Effector memory CD4-positive, alpha-beta T cell (primary cell): ENCODE measurements at places on chromosomes 5 and 9.

DNA sequence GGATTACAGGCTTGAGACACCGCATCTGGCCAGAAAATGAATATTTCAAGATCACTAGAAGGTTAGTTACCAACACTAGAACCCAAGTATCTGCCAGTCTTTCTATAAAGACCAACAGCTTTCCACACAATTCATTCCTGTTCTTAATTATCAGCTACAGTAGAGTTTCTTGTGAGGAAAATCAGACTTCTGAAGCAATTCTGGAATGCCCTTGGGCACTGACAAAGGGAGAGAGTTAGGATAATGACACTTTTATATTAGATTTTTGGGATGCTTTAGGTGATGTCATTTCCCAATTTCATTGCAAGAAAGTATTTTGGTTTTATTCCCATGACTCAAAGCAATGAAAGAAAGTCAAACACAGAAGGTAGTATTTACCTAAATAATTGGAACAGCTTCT lies 497.0 kb upstream of the TUSC1 start:
- no peak for DNase-seq

- DNase-seq = no peak
Measured at GRCh38 chr5:60010853-60011252, 117.3 kb upstream of the PDE4D start.

GRCh38 chr5:113022661-113023060 lies 46.1 kb downstream of the DCP2 start:
- DNase-seq = no peak

- no peak for DNase-seq
Measured at GRCh38 chr9:130732136-130732535, 38.6 kb downstream of the EXOSC2 start.

- DNase-seq = no peak
Measured at GRCh38 chr5:97355775-97356174, 172.7 kb upstream of the RIOK2 start.

DNA sequence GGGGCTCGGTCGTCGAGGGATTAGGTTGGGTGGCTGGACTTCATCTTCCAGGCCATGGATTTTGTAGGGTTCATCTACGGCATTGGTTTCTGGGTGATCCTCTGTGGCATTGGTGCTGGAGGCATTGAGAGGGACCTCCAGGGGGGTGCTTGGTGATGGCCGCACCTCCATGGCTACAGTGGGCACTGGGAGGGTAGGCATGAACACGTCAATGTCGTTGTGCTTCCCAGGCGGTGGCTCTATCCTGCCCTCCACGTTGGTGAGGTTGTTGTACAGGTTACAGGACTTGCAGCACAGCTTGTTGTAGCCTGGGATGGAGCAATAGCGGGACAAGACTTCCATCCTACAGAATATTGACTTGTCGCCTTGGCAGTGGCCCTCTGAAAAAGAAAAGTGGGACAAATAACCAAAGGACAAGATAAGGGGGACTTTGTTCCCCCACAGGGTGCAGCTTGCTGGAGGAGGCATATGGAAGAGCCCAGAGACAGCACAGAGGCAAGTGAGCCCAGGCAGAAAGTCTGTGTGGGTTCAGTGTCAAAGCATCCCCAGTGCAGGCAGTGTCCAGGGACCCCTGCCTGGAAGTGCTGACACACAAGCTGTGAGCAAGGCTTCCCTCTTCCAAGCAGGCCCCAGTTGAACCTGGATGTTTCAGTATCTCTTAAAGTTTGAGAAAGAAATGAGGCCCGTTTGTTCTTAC lies 53.9 kb downstream of the ZNF354C start:
- no peak for DNase-seq

GRCh38 chr9:128906741-128907140 lies 14.0 kb upstream of the PHYHD1 start:
- no peak for DNase-seq

DNA sequence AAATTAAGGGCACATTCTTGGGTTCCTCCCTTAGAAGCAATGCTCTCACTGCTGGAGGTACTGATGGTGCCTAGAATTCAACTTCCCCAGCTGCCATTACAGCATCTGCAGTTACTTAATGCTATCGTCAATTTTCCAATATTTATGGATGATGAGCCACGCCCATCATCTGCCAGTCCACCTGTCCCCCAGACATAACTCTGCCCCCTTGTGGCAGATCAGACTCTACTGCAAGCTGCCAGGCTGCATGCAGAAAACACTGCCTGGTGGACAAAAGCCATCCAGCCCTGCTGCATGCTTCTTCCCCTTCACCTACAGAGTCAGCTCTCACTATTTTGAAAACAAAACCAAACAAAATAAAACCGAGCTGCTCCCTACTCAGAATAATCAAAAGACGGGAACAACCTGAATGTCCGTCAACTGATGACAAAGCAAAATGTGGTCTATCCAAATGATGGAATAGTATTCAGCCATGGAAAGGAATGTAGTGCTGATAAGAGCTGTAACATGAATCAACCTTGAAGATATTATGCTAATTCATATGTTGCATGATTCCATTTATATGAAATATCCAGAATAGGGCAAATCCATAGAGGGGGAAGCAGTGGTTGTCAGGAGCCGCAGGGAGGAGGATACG lies 66.4 kb downstream of the RETREG1 start:
- DNase-seq = no peak

DNA sequence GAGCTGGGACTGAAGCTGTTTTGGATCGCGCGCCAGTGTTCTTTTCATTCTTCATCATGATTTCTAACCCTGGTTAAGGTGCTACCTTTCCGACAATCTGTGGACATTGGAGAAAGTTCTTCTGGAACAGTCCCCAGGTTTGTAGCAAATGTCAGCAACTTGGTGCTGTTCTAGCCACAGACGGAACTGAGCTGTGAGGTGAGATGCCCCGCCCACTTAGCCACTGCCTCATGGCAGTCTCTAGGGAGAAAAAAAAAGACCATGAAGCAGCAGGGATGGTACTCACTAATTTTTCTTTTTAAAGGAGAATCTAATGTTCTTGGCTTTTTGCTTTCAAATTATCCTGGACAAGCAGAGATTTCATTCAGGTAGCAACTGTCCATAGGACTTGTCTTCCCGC lies 72.1 kb upstream of the STK32A start:
- no peak for DNase-seq

GRCh38 chr5:132785365-132785764 lies 8.3 kb upstream of the SEPTIN8 start:
- no peak for DNase-seq

DNA sequence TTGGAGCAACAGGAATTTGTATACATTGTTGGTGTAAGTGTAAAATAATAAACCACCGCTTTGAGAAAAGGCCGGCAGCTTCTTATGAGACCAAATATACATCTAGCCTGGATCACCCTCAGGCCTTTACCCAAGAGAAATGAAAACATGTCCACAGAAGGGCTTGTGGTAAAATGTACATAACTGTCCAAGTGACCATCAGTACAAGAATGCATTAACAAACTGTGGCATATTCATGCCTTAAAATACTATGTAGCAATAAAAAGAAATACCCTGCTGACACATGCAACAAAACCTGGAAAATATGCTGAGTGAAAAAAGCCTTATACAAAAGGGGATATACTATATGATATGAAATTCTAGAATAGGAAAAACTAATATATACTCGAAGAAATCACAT lies 311.9 kb upstream of the TRPC7 start:
- DNase-seq = no peak

GRCh38 chr5:80093796-80094195 lies 58.6 kb downstream of the THBS4 start:
- DNase-seq = no peak

DNA sequence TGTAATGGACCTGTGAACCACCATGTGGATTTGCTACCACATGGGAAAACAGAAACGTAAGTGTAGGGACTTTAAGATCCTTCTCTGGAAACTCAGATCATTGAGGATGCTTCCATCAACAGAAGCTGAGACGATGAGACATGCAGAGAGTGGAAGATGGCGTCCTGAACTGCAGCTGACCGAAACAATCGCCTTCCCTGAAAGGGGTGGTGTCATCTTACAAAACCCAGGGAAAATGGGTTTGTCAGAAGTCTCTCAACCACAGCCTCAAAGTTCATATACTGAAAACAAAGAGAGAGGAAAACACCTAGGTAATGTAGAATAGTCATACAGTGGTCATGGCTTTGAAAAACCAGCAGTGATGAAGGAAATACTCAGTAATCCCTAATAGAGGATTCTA lies 6.6 kb upstream of the PTPN3 start:
- DNase-seq = no peak

DNA sequence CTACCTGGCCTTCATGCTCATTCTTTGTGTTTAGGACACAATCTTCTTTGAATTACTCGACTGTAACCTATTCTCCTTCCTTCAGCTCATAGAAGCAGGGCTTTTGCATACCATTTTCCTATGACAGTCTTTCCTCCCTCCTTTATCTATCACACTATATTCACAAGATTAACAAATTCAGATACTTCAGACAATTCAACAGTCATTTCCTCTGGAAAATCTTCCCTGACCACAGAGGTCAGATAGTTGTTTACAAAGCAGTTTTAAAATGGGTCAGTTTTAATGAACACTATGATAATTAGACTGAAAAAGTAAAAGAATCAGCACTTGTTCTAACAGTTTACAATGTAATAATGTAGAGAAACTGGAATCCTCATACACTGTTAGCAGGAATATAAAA lies 4.3 kb downstream of the CAAP1 start:
- DNase-seq = no peak

DNA sequence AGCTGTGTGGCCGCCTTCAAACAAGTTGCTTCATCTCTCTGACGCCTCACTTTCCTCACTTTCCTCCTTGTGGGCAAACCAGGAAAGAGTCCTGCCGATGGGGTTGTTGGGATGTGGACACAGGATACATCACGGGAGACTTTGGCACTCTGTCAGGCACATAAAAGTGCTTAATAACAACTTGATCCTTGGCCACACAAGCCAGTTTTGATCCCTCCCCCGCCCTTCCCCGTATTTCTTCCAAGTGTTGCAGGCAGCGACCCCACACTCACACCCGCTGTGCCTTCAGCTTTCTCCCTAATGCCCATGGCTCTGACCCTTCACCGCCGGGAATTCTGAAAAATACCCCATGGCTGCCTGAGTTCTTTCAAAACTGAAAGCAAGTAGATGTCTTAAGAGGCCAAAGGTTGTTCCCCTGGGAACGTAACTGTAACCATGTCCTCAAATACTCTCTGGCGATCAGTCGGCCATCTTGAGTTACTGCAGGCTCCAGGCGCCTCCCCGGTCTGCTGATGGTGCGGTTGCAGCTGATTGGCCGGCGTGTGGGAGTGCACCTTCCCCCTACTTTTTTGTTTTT lies 59.8 kb downstream of the ARHGEF37 start:
- no peak for DNase-seq

DNA sequence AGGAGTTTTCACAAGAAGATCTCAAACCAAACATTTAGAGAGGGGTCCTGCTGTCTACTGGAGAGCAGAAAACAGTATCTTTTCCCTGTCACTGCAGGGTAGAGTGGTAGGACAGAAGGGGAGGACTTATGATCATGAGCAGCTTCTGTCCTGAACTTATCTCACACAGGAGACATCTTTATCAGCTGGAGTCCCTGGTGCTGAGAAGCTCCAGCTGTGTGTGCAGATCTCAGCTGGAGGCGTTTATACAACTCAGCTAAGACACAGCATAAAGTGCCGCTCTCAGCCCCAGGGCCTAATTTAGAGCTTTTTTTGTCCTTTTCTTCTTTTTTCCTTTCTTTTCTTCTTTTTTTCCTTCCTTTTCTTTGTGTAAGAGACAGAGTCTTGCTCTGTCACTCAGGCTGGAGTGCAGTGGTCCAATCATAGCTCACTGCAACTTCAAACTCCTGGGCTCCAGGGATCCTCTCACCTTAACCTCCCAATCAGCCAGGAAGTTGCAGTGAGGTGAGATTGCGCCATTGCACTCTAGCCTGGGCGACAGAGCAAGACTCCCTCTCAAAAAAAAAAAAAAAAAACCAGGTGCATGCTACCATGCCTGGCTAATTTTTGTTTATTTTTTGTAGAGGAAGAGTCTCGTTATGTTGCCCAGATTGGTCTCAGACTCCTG lies 31.9 kb downstream of the CCDC125 start:
- DNase-seq = no peak

- DNase-seq = no peak
Measured at GRCh38 chr9:93829271-93830011, 125.7 kb downstream of the BARX1 start.

DNA sequence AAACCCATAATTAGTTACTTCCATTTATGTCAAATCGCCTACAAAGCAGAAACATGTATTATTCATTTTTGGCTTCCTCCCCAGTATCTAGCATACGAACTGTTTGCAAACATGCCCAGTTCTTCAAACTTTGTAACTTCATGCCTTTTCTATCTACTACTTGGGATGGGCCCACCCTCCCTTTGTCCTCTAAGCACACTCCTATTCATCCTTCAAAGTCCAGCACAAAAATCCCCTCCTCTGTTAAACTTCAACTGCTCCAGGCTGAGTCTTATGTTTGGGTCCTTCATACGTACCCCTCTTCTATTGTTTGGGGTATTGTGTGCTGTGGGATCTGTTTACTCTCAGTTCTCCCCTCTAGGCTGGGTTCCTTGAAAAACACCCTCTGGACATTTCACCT lies 55.5 kb downstream of the KCNIP1 start:
- DNase-seq = no peak

- no peak for DNase-seq
Measured at GRCh38 chr9:3118081-3118480, 274.2 kb upstream of the PUM3 start.

- DNase-seq = no peak
Measured at GRCh38 chr5:33685873-33686755, 205.7 kb downstream of the ADAMTS12 start.

- DNase-seq = no peak
Measured at GRCh38 chr5:93277051-93277450, 304.0 kb downstream of the NR2F1-AS1 start.

DNA sequence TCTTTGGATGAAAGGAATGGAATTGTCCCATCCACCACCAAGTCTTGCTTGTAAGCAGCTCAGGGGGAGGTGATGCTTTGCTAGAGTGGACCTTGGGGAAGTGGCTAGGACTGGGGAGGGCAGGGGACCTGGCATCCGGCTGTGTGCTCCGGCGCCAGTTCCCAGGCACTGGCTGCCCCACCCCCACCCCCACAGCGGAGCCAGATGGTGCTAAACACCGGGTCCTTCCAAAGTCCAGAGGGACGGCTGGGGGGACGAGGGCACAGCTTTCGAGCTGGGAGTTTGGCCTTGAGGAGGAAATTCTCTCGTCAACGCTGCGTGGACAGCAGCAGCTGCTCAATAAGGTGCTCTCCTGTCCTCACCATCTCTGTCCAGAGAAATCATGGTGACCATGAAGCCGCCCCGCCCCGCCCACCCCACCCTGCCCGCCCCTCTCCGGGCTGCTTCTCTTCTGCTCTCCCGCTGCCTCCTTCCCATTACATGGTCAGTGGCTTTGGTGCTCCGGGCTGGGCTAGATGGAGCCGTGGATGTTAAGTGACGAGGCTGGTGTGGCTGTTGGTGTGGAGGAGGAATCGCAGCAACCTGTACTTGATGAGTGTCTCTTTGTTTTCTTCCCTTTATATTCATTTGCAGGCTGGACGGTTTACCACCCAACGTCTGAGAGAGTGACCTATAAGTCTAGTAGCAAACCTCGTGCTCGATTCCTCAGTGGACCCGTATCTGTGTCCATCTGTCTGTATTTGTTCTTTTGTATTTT lies 115.7 kb downstream of the WNK2 start:
- no peak for DNase-seq
